ENCODE measurements at places on chromosomes 16 and 17.
A peak's percentile ranks its signal among the peaks of the same experiment; 100 is the strongest.

- DNase-seq = no peak
Measured at GRCh38 chr16:26091511-26091910, 399.8 kb downstream of the HS3ST4 start.

GRCh38 chr16:89143201-89143741 is 28.3 kb upstream of the CDH15 start:
- no peak for DNase-seq

GRCh38 chr17:76447931-76448652 is 4.9 kb downstream of the UBE2O start:
- no peak for DNase-seq

GRCh38 chr17:74393346-74393942 is 26.1 kb downstream of the GPR142 start:
- no peak for DNase-seq

- DNase-seq = no peak
Measured at GRCh38 chr16:82265809-82266208, 95.8 kb upstream of the MPHOSPH6 start.

DNA sequence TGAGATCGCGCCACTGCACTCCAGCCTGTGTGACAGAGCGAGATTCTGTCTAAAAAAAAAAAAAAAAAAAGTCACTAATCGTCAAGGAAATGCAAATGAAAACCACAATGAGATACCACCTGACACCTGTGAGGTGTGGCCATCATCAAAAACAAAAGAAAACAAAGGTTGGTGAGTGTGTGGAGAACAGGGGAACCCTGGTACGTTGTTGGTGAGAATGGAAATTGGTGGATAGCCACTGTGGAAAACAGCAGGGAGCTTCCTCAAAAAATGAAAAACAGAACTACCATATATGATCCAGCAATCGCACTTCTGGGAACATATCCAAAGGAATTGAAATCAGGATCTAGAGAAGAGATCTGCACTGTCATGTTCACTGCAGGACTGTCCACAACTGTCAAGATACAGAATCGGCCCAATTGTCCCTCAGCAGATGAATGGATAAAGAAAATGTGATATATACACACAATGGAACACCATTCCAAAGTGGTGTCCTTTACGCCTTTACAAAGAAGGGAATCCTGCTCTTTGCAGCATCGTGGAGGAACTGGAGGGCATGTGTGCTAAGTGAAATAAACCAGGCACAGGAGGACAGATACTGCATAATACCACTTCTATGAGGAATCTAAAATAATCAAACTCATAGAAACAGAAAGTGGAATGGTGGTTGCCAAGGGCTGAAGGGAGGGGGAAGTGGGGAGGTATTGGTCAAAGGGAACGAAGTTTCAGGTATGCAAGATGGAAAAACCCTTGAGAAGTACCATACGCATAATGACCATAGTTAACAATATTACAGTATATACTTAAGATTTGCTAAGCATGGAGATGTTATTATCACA is 63.5 kb upstream of the PLCG2 start:
- peak; percentile 30 for DNase-seq

- DNase-seq = no peak
Measured at GRCh38 chr17:74452841-74453661, 13.4 kb upstream of the CD300A start.

GRCh38 chr16:71963125-71963875 is 36.9 kb downstream of the PKD1L3 start:
- DNase-seq = no peak

DNA sequence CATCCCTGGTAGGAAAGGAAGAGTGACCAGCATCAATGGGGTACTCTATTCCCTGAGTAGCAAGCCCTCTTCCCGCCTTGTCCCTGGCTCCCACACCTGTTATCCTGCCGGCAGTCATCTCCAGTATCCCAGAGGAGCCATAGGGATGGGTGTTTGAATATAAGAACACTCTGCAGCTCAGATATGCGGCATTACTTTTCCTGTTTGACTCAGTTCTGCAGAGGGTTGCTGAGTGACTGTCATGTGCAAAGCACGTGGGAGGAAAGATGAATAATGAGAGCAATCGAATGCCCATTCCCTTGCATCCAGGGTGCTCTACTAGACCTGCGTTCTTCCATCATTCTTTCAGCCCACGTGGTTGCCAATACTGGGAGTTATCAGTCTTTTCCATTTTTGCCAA is 115.1 kb downstream of the PRKCB start:
- no peak for DNase-seq

DNA sequence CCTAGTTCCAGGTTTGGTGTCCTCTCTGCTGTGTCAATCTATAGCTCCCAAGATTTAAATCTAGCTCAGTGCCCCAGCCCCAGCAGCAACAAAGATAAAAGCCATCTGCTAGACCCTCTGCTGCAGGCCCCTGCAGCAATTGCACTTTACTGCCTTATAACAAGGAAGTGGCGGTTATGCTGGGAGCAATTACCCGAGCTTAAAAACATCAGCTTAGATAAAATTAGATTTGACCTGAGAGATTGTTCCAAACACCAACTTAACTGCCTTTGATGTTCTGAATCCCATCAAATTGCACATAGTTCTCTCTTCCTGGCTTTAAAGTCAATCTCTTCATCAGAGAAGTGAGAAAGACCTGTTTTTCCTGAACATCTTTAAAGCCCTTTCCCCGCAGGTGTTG is 62.4 kb upstream of the SHISA6 start:
- DNase-seq = no peak
